Type B pancreatic cell (in vitro differentiated cells): ENCODE measurements at places on chromosomes 3 and 15. TPM values are rescaled to one million over a fixed set of nuclear protein-coding genes. Genes with fewer than 3 reads are reported as not detected.

GRCh38 chr3:71680603-71681002, 44.6 kb downstream of the EIF4E3 start:
- no peak for DNase-seq

GRCh38 chr3:162719684-162720341, 1223.2 kb downstream of the OTOL1 start:
- DNase-seq: no peak

DNA sequence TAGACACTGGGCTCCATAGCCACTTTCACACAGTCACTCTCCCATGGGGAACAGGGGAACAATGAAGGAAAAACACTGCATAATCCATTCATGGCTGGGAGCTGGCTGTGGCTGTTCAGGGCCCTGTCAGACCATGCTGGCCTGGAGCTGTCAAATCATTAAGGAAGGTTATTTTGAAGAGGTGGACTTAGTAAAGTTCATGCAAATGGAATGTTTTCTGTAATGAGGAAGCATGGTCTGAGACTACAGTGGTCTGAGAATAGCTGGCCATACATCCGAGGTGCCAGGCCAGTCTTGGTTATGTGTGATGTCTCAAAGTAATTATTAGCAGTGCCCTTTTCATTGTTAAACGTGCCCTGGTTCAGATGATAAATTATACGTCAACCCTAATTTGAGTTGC, 117.1 kb upstream of the MRPS22 start:
- DNase-seq: no peak

GRCh38 chr3:158221426-158221825, 111.5 kb downstream of the RSRC1 start:
- no peak for DNase-seq

DNA sequence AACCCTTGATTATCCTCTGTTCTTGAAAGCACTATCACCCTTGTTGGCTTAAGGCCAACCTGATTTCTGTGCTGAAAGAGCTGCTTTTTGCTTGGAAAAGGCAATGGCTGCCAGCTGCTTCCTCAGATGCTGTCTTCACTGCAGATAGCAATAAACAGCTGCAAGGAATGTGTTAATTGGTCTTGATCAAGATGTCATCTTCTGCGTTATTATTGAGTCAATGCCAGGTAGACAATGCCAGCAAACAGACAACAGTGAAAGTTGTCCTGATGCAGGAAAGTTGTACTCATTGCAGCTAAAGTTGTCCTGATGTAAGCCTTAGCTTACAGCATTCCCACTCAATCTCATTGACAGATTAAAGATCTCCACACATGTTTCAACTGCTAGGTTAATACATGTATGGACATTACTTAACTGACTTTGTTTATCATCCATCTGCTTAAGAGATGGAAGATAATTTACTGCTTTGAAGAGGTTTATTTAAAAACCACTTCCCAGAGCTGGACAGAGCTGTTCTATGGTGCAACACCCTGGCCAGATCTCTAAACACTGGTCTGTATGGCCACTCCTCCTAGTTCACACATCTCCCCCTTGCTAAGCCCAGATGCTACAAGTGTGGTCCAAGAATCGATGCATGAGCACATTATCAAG, 251.0 kb upstream of the MCTP2 start:
- no peak for DNase-seq

GRCh38 chr3:129353589-129353941, 74.9 kb downstream of the EFCAB12 start:
- no peak for DNase-seq

GRCh38 chr3:133944181-133944580, 48.5 kb upstream of the RAB6B start:
- DNase-seq: no peak

DNA sequence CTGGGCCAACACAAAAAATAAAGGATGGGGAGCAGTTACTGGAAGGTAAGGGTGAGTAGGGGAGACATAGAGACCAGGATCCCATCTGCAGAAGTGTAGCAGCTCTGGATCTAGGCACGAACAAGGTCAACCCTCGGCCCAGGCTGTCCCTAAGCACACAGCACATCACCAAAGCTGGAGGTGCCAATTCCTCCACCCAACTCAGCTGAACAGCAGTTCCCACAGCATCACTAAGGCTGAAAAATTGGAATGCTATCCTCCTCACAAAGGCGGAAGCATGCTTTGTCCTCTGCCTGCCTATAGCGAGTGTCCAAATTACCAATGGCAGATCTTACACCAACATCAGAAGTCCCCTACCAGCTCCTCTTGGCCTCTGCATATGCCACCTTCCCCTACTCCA, 33.9 kb downstream of the OSBPL10 start:
- DNase-seq: no peak

- no peak for DNase-seq
These were observed 5.2 kb downstream of the SETD5 start for GRCh38 chr3:9402410-9403228.

GRCh38 chr3:111737706-111738086, 121.4 kb upstream of the PHLDB2 start:
- DNase-seq: no peak

GRCh38 chr3:189954733-189955665, 165.7 kb downstream of the P3H2 start:
- DNase-seq: no peak

Gene PFN2
- 198 and 369 TPM in 2 replicates for total RNA-seq

Gene GTF2A2
- 109 and 115 TPM in 2 replicates for total RNA-seq

Gene PIERCE2
- 2.1 and 2.3 TPM in 2 replicates for total RNA-seq
